Small intestine (tissue), 16 donors: ENCODE measurements at places on chromosomes 7 and 10.

DNA sequence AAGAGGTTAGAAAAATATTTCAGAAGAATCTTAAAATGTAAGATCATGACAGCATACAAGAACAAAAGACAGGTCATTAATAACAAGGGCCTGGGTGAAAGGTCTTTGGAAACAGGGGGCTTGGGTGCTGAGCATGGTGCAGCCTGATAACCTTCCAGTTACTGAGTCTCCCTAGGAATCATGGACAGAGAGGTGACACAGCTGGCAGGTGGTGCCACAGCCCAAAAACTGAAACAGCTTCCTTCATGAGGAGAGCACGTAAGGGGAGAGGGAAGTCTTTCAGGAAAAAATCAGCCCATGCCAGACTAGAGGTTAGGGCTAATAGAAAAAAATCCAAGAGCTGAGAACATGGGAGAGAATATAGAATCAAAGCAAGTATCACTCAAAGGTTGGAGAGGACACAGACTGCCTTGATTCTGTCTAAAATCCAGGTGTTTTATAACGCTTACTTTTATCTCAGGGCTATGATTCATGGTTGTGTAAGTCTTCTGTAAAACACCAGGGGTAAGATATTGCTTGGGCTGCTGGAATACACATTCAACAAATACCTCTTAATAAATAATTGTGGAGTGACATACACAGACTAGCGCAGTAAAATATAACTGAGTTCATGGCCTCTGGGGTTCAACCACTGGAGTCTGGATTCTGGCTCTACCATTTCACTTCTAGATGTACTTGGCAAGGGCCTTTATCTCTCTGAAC is 88.1 kb downstream of the SEMA3C start:
- no peaks in the 10 kb centered on the region for H3K27me3 ChIP-seq
- H3K27ac ChIP-seq: no peak overlapping the region

GRCh38 chr7:83599131-83599530 is 49.8 kb downstream of the SEMA3E start:
- H3K4me1 ChIP-seq: no peaks in the 10 kb centered on the region
- no peak overlapping the region for H3K27ac ChIP-seq
- no peaks in the 10 kb centered on the region for H3K36me3 ChIP-seq

DNA sequence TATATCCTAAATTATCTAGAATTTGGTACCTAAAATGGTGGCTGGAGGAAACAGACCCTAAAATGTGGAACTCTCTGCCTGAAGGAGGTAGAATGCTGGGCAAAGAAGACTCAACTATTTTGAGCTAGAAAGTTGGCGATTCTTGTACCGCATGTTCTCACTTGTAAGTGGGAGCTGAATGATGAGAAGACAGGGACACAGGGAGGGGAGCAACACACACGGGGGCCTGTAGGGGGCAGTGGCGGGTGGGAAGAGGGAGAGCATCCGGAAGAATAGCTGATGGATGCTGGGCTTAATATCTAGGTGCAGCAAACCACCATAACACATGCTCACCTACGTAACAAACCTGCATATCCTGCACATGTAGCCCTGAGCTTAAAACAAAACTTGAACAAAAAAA is 250.6 kb downstream of the CALN1 start:
- no peaks in the 10 kb centered on the region for H3K27me3 ChIP-seq
- H3K4me3 ChIP-seq: no peak overlapping the region
- DNase-seq: no peak
- H3K36me3 ChIP-seq: no peaks in the 10 kb centered on the region
- H3K27ac ChIP-seq: no peak overlapping the region

DNA sequence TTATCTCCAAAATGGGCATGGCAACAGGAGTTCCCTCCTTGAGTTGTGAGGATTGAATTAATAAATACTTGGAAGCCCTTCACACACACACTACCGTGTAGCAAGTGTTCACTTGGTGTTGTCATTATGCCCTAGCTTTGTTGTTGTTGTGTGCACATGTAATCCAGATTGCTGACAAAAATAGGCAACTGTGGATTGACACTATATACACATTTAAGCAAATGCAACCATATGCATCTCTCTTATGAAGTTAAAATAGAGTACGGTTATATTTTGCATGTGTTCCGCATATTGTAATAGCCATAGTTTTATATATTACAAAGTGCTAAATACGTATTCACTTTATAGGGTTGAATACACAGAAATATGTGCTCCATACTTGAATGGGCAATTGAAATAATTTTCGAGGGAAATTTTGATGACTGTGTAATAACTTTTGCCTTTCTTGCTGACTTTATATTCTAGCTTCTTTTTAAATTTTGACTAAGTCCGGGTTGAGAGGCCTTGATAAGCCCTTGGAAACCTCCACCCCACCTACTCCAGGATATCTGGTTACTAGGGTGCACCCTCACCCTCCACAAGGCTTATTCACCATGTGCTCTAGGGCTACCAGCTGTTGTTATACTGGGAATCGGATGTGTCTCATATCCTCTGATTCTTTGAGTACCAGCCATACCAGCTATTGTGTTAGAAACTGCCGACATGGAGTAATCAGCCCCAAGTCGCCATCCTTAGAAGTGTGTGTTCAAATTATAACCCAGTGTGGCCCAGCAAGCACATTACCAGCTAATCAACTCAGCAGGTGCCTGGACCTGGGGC is 265.0 kb downstream of the CAMK1D start:
- DNase-seq: no peak
- no peaks in the 10 kb centered on the region for H3K36me3 ChIP-seq
- no peaks in the 10 kb centered on the region for H3K4me1 ChIP-seq
- H3K27ac ChIP-seq: no peak overlapping the region
- no peaks in the 10 kb centered on the region for H3K27me3 ChIP-seq

DNA sequence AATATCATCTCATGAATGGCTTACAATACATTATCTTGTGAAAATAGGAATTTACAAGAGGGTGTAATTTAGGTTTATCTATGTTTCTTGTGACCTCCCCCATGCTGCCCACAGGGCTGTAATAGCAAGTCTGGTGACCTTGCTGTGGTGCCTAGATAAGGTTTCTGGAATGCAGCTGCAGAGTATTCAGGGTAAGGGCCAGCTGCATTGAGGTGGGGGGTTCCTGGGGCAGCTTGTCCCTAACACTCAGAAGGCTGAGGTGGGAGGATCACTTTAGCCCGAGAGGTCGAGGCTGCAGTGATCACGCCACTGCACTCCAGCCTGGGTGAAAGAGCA is 5.3 kb upstream of the DHTKD1 start:
- no peaks in the 10 kb centered on the region for H3K36me3 ChIP-seq
- DNase-seq: peak; percentile 30
- H3K27me3 ChIP-seq: no peaks in the 10 kb centered on the region
- H3K4me1 ChIP-seq: no peaks in the 10 kb centered on the region

DNA sequence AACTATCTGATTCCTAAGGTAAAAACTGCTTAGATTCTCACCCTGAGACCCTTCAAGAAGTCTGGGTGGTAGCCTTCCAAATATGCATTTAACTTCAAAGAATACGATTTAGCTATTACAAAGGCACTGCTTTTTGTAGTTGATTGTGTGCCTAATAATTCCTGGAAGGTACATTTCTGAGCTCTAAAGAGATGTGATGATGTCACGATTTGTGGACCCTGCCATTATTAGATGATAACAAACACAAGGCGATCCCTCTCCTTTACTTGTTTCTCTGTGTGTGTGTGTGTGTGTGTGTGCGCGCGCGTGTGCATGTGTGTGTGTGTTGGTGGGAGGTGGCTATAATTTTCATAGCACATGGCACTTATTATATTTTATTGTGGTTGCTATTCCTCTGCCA is 70.9 kb downstream of the TFPI2 start:
- no peak overlapping the region for H3K4me3 ChIP-seq
- H3K27ac ChIP-seq: no peak overlapping the region
- no peaks in the 10 kb centered on the region for H3K4me1 ChIP-seq
- H3K36me3 ChIP-seq: no peaks in the 10 kb centered on the region
- no peaks in the 10 kb centered on the region for H3K27me3 ChIP-seq
- DNase-seq: no peak

DNA sequence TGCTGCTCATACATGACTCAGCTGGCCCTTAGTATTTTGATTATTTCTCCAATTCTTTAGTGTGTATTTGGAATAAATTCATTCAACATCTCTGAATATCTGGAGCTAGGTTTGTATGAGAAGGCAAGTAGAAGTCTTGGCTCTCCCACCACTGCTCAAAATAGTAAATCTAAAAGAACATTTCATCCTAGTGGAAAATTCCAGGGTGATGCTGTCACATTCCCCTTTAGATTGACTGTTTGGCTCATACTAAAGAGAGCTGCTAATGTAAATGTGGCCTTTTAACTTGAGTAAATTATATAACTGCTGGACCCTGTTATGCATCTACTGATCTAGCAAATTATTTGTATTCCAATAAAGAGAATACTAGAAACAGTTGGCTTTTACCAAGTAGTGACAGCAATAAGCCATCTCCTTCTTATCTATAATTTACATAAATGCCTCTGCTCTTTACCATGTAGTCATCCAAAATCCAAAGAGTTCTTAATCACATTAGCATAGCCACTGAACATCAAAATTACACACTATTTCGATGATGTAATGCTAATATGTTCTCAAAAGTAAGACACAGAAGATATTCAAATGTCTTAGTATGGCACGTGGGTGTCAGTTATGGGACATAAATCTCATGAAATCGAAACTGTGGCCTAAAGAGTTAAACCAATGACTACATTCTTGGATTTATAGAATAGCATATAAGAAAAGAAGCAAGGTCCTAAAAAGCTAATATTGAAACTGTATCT is 86.9 kb upstream of the KCND2 start:
- no peaks in the 10 kb centered on the region for H3K27me3 ChIP-seq
- H3K36me3 ChIP-seq: no peaks in the 10 kb centered on the region
- no peaks in the 10 kb centered on the region for H3K4me1 ChIP-seq
- no peak overlapping the region for H3K4me3 ChIP-seq
- H3K27ac ChIP-seq: no peak overlapping the region
